A549 treated with RU486 at 1 μM for 4 hours (cell line): ENCODE measurements at places on chromosomes 16 and 17. TPM values are rescaled to one million over a fixed set of nuclear protein-coding genes. Genes with fewer than 3 reads are reported as not detected.

KRTAP9-8 gene
- total RNA-seq, result not detected in 5 replicates

SSTR5 gene
- total RNA-seq, result 0.20 to 0.33 TPM (median 0.25 TPM) in 5 replicates

NRN1L gene
- total RNA-seq, result not detected in 5 replicates

MGAT5B gene
- total RNA-seq, result 16.0 to 25.5 TPM (median 22.3 TPM) in 5 replicates

NOD2 gene
- total RNA-seq, result not detected in 5 replicates

MILR1 gene
- total RNA-seq, result 1.0 to 2.1 TPM (median 1.6 TPM) in 5 replicates

LPO gene
- total RNA-seq, result not detected in 5 replicates

PDE6G gene
- total RNA-seq, result 1.5 to 3.6 TPM (median 2.2 TPM) in 5 replicates
